Stimulated activated CD8-positive, alpha-beta memory T cell treated with anti-CD3 and anti-CD28 coated beads, Interleukin-12 subunit alpha, Interleukin-12 subunit beta, amount 100 ng/mL, for 1 hour (primary cell): ENCODE measurements at places on chromosomes 7 and 10.

DNA sequence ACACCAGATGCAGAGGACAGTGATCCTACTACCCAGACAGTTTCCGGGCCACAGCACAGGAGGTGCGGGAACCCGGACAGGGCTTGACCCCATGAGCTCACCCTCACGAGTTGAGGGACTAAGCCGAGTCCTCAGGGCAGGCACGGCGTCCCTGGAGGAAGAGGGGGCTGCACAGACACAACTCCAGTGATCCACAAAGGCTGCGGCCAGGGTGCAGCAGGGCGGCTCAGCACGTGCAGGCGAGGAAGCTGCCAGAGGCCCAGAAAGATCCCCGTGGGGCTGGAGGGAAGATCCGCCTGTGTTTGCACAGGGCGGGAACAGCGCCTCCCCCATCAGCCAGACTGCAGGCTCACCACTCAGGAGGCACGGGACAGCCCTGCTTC is 45.9 kb upstream of the TMEM72 start:
- DNase-seq = no peak

- DNase-seq = no peak
Observed at GRCh38 chr10:118234683-118235082, 107.4 kb downstream of the FAM204A start.

- no peak for DNase-seq
Observed at GRCh38 chr7:88111954-88112471, 107.8 kb downstream of the SRI start.

- DNase-seq = no peak
Observed at GRCh38 chr7:78149787-78150186, 351.2 kb downstream of the PHTF2 start.

DNA sequence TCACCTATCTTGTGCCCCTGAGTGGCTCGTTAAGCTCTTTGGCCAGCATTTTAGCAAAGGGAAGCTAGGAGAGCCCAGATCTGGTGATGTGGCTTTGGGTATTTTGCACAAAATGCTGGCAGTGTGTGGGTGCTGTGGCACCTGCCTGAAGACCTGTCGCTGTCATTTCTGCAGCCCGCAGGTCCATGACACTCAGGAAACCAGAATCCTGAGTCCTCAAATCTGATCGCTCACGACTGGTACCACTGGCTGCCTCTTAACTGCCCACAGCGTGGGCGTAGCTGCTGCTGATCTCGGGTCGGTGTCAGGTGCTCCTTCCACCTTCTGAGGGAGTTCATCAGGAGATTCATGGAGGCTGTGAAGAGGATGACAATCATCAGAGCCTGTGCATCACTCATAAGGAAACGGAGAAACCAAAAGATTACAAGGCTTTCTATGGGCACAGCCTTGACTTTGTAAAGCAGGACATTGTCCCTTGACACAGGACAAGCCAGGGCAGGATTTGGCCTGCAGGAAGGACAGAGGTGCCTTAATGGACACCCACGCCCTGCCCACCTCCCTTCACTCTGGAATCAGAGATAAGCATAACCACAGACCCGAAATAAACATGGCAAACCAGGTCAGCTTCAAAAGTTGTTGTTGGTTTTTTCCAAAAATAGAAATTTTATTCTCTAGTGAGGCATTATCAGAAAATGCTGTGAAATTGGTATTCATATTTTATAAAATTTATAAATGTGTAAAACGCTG is 71.0 kb upstream of the STK17A start:
- no peak for DNase-seq

GRCh38 chr7:24213311-24213710 is 70.7 kb upstream of the NPY start:
- no peak for DNase-seq

DNA sequence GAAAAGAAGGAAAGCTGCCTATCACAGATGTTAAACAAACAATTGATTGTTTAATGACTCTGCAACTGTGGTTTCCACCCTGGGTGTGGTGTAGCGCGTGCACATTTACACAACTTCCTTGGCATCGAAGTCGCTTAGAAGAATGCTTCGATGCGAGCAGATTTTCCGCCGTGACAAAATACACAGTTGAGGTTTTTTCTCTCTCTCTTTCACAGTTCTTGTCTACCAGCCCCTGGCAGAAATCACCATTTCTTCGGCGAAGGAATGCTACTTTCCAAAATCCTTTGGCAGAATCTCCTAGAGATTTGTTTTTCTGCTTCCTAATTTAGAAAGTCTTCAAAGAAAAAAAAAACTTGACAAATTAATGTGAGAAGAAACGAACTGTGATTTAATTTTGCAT is 70.7 kb upstream of the C1QL3 start:
- no peak for DNase-seq

- DNase-seq = no peak
Observed at GRCh38 chr10:90920986-90921666, at the start of gene ANKRD1. ANKRD1 (minus strand) TSS chr10:90921087; CDS start chr10:90921027, 60 bp downstream.

GRCh38 chr10:68222391-68222790 is 9.5 kb downstream of the ATOH7 start:
- no peak for DNase-seq

DNA sequence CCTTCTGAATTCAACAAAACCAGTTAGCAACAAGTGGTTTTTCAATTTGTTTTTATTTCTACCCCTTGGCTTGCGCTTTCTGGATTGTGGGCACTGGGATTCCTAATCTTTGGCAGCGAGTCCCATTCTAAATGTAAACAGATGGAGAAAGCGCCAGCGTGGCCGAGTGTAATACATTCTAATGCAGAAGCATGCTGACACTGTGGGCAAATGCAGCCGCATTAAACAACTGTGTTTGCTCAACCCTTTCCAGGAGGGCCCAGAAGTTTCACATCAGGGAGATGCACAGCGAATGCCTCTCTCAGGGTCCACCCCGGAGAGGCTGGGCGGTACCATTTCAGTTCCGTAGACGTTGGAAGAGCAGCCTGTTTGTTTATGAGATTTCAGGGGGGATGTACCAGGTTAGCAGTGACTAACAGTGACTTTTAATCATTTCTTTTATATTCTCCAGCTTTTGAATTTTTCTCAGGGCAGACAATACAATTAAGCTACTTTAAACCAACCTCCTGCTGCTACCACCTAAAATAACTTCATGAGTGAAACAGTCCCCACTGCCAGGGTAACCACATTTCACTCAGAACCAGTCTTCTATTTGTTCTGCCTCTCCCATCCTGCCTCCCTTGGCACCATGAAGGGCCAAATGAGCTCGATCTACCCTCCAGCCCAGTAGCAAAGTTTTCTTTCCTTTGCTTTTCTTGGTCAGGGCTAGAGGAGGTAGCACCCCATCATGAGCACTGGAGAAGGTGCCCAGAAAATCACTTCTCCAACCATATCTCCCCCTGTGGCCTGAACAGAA is 164.2 kb upstream of the ITGB1 start:
- DNase-seq = no peak

DNA sequence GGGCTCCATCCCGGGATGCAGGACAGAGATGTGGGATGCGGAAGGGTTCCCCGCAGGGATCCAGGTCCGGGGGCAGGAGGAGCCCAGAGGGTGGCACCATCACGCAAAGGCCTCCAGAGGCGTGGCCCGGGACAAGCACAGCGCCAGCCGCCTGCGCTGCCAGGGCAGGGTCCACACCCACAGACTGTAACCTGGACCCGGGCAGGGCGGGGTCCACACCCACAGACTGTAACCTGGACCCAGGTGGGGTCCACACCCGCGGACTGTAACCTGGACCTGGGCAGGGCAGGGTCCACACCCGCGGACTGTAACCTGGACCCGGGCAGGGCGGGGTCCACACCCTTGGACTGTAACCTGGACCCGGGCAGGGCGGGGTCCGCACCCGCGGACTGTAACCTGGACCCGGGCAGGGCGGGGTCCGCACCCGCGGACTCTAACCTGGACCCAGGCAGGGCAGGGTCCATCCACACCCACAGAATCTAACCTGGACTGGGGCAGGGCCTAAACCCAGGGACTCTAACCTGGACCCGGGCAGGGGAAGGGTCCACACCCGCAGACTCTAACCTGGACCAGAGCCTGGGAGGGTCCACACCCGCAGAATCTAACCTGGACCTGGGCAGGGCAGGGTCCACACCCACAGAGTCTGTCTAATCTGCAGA is 37.5 kb upstream of the SUN1 start:
- DNase-seq = no peak

- no peak for DNase-seq
Observed at GRCh38 chr7:132055336-132056120, 499.1 kb upstream of the PODXL start.

DNA sequence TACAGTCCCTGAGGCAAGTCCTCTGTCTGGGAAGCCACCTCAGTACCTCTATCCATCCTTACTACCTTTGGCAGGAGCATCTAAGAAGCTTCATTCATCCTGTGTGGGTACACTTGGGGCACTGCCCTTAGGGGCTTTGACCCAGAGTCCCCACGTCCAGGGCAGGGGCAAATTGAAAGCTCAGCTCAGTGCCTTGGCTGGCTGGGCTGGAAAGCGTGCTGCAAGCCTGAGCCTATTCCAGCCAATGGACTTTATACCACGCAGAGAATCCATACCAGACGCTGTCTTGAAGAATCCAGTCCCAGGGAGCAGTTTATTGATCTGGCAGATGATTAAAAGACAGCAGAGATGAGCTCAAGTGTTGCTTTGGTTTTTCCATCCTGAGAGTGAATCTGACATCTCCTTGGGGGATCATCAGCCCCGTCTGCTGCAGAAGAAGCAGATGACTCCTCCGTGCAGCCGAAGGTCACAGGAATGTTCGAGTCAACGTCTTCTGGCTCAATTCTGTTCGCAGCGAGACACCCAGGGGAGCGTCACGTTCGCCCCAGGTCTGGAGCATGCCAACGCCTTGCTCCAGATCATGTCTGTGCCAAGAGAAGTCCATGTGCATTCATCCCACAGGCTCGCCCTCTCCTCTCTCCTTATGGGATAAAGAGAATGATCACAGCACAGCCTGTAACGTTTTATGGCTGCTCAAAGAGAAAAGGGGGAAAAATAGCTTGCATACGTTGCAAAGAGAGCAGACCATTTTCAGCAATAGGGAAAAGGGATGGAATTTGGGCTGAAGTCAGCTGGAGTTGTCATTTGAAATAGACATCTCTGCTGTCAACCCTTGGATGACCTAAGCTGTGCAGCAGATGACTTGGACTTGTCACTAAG is 35.8 kb upstream of the LYZL1 start:
- no peak for DNase-seq

- no peak for DNase-seq
Observed at GRCh38 chr7:155787171-155787851, 25.0 kb downstream of the SHH start.

GRCh38 chr10:124554085-124554858 is 92.6 kb downstream of the LHPP start:
- DNase-seq = no peak

- DNase-seq = no peak
Observed at GRCh38 chr10:33290321-33291052, 44.0 kb downstream of the NRP1 start.

DNA sequence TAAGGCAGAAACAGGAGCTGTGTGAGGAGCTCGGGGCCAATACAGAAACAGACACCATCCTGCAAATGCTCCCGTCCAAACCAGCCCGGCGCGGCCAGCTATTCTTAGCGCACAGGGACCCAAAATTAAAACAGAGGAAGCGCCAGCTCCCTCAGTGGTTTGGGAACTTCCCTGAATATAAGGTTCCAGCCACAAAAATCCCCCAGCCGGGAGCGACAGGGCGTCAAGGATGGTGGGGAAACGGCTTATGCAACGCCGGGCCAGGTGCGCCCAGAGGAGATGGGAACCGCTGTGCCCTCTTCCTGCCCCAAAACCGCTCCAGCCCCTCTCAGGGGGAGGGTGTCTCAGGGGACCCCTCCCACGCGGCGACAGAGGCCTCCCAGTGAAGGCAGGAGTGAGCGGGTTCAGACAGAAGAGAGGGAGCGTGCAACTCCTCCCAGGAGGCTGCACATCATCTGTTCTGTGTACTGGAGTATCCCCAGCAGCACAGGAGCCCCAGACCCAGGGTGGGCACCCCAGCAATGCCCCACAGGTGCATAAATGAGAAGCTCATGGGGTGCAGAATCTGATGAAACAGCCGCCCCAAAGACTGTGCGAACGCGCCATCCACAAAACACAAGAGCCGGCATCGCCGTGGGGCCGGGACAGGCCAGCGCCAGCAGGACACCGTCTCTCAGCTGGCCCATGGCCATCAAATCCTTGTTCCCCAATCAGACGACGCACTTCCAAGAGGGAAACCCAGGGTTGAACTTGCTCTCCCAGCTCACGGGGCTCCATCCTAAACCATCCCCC is 73.9 kb upstream of the PDGFA start:
- DNase-seq = no peak

- DNase-seq = no peak
Observed at GRCh38 chr7:117971556-117972244, 98.5 kb upstream of the CTTNBP2 start.

DNA sequence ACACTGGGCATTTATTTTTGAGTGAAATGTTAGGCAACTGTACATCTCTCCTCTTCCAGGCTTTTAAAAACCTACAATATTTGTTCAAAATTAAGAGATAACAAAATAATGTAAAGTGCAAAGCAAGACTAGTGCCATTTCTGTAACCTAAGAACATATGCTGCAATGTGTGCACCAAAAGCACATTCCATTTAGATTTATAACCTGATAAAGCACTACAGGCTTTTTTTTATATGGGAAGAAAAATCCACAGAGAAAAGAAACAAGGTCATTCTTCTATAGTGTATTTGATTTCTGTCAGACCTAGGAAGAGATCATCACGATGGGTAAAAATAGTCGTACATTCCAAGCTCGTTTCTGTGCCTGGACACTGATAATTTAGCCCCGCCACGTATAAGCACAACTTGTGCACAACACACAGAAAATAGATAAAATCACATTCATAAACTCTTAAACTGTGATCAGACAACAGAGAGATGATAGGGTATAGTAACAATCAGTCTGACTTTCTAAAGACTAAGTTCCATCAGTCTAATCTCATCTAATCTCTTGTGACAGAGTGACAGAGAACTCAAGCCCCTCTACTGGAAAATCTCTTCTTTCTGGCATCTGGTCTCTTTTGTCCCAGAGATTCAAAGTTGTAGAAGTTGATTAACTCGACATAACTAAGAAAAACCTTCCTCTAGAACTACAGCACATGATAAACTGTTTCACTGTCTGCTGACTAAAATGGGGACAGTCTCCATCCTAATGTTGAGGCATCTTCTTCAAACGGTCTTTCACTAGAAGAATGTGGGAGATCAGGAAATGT is 6.7 kb downstream of the LAMB1 start:
- no peak for DNase-seq

GRCh38 chr10:110387983-110388686 is 83.4 kb upstream of the SMNDC1 start:
- no peak for DNase-seq
